ENCODE measurements at places on chromosomes 3 and 15.

DNA sequence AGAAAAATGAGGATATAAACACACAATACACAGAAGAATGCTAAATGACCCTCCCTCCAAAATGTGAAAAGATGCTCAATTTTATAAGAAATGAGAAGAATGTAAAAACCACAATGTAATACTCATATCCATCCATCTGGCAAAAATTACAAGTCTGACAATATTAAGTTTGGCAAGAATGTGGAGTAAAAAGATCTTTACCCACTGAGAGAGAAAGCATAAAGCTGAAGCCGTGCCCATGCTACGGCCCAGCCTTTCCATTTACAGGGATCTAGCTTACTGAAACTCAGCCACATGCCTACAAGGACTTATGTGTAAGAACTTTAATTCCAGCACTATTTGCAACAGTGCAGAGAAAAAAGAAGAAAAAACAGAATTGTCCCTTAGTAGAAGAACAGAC lies 42.9 kb downstream of the ATP13A3 start:
- no peak for DNase-seq

GRCh38 chr3:179865861-179866505 lies 170.8 kb downstream of the PEX5L start:
- DNase-seq: no peak

DNA sequence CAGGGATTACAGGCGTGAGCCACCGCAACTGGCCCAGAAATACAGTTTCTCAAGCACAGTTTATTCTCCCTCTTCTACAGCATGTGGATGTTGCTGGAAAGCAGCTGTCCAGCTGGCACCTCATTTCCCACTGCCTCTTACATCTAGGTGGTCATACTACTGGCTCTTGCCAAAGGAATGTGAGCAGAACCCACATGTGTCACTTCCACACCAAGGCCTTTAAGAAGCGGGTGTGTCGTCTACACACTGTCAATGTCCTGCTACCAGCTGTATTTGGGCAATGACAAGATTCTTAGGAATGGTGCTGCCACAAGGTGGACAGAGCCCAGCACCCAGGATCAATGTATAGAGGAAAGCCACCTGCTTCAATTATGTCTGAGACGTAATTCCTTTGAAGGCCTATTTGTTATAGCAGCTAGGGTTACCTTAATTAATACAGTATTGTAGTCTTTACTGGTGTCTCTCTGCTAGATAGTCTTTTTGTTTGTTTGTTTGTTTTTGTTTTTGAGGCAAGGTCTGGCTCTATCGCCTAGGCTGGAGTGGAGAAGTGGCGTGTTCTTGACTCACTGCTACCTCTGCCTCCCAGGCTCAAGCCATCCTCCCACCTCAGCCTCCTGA lies 15.1 kb upstream of the RAB7A start:
- no peak for DNase-seq

DNA sequence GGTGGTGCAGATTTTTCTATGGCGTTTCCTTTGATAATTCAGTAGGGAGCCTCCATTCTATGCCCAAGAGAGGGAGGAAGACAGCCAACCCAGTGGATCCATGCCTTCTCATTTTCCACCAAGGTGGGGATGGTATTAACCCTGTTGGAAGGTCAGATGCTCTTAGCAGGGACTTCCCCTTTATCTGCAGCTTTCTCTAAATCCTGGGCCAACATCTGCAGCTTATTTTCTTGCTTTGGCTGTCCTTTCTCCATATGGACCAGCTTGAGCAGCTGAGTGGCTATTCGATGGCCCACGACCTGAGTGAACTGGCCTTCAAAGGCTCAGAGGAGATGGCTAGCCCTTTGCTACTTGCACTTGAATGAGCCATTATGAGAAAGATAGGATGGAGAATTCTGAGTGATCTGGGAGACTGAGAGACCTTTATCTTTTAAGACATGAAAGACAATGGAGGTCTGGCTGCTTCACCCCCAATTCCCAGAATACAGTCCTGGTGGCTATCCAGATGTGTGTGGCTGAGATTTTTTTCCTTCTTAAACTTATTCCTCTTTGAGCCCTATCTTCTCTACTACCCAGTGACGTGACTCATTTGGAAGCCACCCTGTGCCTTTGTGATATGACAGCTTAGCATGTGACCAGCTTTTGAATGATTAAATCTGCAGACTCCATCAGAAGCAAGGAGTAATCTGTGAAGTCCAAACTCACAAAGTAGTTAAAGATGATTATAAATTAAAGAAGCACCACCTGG lies 39.6 kb upstream of the TRAK1 start:
- no peak for DNase-seq

GRCh38 chr3:134535186-134535970 lies 49.5 kb downstream of the CEP63 start:
- no peak for DNase-seq

DNA sequence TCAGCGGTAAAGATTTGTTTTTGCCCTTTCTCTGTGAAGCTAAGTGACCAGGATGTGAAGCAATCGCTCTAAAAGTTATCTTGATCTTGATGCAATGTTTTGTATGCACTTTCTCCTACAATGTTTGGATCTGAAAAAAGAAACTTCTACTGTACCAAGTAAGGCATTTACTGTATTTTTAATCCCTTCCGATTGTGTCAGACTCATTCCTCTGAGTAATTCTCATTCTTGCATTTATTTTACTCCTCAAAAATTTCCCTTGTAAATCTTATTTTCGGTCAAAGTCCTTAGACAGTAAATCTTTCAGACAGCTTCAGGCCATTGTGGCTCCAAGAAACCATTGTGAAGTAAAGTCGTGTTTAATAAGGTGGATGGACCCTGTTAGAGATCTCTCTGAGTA lies 141.9 kb downstream of the TP63 start:
- no peak for DNase-seq
